ENCODE measurements at places on chromosomes 1 and 21.

DNA sequence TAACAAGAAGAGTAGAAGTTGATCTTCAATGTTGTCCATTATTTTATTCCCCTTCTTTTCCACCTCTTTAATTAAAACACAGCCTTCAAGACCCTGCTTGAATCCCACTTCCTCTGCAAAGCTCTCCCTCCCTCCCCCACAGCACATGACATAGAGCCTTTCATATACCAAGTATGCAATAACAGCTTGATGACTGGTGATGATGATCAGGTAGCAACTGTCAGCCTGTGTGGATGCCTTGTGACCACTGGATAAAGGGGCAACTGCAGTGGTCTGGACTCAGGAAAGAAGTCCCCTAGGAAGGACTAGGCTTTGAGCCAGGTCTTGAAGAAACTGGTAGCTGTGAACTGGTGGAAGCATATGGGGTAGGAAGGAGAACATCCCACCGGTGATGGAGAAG lies 53.8 kb upstream of the PRDX6 start:
- no peak for DNase-seq

- no peak for DNase-seq
Observed at GRCh38 chr1:156676114-156676819, 940 bp downstream of the NES start.

GRCh38 chr1:214454569-214455396 lies 96.6 kb downstream of the PTPN14 start:
- DNase-seq, result peak; percentile 49

GRCh38 chr1:235078480-235079381 lies 49.9 kb downstream of the TOMM20 start:
- DNase-seq, result no peak

DNA sequence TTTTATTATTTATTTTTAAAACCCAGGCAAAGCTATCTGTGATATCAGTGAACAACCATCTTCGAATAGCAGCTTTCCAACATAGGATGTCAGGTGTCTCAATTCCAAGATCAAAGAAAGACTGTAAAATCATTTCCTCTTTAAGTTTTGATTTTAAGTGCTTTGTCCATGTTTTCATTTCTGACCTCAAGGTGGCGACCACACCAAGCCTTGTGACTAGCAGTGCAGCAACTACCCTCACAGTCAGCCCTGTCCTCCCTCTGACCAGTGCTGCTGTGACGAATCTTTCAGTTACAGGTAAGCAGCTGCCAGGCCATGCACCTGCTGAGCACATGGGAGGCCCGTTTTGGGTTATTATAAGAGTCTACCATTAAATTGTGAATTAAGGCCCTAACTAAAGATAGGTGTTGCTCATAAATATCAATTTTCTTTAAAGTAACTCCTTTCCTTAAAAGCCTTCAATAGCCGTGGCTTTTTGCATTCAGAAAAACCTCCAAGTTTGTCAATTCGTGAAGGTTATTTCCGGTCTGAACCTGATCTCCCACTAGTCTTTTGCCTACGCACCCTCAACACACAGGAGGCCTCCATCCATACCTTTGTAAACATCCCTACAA lies 117.0 kb downstream of the CD247 start:
- DNase-seq, result peak; percentile 24

DNA sequence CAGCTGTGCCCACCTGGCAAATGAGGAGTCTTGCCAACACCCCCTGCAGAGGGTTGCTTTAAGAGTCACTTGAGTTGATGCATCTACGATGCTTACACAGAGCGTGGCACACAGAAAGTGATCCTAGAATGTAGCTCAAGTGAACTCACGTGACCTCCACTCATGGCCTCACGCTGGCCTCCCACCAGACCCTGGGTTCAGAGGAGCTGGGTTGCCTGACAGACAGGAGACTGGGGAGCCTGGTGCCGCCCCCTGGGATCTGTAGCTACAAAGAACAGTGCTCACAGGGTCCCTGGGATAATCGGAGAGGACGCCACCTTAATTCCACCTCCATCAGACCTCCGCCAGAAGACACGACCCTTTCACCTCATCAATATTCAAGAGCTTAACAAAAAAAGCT lies 81.4 kb upstream of the CASZ1 start:
- no peak for DNase-seq

GRCh38 chr1:108584428-108584856 lies 24.5 kb downstream of the EEIG2 start:
- no peak for DNase-seq

- no peak for DNase-seq
Observed at GRCh38 chr1:110005971-110006370, 21.4 kb downstream of the AHCYL1 start.

GRCh38 chr1:70518106-70518505 lies 107.0 kb downstream of the CTH start:
- no peak for DNase-seq

DNA sequence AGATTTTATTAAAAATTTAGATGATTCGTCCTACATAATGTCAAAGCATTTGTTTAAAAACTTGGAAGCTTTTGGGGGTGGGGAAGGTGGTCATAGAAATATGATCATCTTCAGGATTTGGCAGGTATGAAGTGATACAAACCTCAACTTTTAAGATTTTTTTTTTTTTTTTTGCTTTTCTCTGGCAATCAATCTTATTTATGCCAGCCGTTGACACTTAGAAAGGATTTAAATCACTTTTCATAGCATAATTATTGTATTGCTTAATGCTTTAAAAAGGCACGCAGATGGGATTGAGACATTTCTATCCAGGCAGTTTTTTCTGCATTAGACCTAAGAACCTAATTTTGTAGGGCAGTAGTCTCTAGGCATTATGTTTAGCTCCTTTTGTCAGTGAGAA lies 19.7 kb downstream of the MRPS6 start:
- DNase-seq, result no peak

DNA sequence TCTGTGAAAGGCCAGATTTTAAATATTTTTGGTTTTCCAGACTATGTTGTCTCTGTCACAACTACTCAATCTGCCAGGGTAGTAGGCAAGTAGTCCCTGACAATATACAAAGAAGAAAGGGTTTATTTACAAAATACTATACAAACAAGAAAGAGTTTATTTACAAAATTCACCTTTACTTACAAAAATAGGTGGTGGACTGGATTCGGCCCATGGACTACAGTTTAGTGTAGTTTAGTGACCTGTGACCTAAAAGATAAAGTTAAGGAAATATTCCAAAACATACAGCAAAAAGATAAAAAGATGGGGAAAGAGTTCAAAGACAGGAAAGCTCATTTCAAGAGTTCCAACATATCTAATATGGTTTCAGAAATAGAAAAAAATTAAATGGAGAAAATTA lies 52.9 kb upstream of the MAP10 start:
- no peak for DNase-seq

GRCh38 chr1:169949139-169949538 lies 55.4 kb upstream of the SCYL3 start:
- peak; percentile 26 for DNase-seq

DNA sequence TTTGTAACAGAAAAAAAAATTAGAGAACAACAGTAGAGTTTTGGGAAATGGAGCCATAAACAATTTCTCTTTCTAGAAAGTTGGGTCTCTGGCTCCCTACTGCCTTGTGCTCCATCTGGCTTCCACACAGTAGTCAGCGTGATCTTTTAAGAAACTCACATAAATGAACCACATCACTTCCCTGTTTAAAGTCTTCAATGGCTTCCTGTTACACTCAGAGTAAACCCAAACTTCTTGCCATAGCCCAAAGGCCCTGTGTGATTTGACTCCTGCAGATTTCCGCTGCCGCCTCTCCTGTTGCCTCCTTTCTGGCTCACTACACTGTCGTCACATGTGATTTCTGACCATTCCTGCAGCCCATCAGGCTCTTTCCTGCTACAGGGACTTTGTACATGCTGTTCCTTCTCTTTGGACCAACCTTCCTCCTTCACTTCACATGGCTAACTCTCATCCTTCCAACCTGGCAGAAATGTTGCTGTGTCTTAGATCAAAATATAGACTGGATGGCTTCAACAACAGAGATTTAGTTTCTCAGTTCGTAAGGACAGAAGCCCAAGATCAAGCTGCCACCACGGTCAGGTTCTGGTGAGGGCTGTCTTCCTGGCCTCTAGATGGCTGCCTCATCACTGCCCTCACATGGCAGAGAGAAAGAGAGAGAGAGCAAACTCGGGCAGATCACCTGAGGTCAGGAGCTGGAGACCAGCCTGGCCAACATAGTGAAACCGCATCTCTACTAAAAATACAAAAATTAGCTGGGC lies 34.0 kb downstream of the OPRD1 start:
- no peak for DNase-seq

- DNase-seq, result no peak
Observed at GRCh38 chr1:117493906-117494305, 111.9 kb upstream of the TENT5C start.

DNA sequence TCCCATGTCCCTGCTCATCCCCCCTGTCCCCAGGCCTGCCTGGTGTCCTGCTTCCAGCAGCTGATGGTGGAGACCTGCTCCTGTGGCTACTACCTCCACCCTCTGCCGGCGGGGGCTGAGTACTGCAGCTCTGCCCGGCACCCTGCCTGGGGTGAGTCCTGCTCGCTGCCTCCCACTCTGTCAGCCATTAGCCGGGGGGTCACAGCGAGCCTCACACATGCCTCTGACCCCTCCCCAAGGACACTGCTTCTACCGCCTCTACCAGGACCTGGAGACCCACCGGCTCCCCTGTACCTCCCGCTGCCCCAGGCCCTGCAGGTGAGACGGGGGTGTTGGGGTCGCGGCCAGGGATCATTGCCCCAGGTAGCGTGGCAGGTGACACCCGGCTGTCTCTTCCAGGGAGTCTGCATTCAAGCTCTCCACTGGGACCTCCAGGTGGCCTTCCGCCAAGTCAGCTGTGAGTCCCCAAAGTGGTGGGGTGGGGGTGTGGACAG lies 10.0 kb downstream of the SCNN1D start:
- peak; percentile 5 for DNase-seq
